Astrocyte of the cerebellum (primary cell): ENCODE measurements at places on chromosomes 5 and 9.

DNA sequence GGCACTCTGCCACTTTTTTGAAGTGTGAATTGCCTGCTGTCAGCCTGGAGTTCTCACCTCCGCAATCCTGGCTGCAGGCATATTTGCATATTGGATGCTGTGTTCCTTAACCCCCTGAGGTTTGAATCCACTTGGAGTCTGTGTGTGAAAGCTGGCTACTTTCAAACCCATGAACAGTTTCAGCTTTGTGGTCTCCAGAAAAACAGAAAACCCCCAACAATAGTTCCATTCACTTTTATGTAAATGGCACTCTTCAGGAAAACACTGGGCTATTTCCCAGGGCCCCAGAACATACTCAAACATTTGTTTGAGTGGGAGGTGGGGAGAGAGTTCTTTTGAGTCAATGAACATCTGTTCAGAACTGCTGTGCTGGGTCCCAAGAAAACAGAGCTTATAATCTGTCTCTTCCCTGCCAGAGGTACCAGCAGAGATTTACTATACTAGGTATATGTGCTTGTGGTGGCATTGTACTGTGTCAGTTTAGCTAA is 5.0 kb downstream of the NUDT2 start:
- DNase-seq = no peak

DNA sequence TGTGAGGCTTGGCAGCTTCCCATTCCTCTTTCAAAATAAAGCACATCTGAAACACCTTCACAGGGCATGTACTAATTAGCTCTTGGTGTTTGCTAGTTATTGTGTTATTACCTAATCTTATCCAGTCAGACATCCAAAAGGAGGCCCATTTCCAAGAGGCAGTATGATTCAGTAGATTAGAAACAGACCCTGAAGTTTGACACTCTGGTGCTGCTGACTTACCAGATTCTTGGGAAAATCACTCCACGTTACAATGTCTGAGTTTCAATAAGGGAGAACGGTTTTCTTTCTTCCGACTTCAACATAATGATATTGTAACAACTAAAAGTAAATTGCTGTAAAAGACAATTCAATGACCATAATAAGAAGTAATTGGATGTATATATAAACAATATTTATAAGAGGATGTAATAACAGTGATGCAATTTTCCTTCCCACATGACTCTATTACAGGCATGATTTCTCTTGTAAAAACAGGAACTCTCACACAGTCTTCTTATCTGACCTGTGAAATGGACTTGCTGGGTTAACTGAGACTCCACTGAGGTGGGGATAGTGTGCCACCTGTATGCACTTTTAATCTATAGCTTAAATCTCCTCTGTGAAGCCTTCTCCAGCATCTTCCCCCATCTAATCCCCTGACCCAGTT is 181.3 kb upstream of the ELL2 start:
- DNase-seq = no peak

- DNase-seq = peak; percentile 18
Observed at GRCh38 chr9:35847792-35848572, 19.0 kb downstream of the TMEM8B start.

DNA sequence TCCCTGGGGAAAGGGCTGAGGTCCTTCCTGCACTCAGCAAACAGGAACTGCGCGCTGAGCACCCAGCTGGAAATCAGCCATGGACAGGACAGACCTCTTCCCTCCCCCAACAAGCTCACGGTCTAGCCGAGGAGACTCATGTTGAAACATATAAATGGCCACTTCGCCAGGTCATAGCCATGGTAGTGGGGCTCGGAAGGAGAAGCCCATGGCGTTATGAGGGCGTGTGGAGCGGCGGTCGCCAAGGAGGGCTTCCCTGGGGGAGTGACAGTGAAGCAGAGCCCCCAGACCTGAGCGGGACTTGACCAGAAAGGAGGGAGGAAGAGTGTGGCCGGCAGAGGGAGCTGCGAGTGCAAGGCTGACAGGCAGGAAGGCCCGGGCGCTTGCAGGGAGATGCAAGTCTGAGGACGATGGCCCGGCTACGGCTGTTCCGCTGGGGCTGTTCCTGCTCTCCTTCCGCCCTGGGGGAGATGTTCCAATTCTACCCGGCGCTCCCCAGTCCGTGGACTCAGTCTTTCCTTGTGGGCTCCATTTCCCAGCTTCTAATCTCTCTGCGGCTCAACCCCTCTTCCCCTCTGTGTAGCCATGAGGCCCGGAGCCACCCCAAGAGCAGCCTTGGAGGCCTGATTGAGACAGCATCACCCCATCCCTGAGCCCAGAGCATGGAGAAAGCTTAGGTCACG is 43.9 kb upstream of the PRRC2B start:
- DNase-seq = peak; percentile 64

DNA sequence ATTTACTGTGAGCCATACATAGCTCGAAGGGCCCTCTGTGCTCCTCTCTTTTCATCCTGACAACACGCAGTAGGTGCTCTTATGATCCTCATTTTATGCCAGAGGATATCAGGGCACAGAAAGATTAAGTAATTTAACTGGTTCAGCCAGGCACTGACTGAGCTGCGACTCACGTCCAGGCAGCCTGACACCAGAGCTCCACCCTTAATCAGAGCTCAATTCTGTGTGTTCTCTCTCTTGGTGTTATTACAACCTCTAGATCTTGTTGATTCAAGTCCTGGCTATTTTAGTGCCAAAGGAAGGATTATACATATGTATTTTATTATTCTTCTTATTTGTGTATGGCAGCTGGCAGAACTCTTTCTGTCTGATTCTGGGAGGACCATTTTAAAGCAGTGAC is 59.7 kb downstream of the OSMR start:
- DNase-seq = no peak

- DNase-seq = no peak
Observed at GRCh38 chr5:158951436-158952247, 148.1 kb downstream of the EBF1 start.

DNA sequence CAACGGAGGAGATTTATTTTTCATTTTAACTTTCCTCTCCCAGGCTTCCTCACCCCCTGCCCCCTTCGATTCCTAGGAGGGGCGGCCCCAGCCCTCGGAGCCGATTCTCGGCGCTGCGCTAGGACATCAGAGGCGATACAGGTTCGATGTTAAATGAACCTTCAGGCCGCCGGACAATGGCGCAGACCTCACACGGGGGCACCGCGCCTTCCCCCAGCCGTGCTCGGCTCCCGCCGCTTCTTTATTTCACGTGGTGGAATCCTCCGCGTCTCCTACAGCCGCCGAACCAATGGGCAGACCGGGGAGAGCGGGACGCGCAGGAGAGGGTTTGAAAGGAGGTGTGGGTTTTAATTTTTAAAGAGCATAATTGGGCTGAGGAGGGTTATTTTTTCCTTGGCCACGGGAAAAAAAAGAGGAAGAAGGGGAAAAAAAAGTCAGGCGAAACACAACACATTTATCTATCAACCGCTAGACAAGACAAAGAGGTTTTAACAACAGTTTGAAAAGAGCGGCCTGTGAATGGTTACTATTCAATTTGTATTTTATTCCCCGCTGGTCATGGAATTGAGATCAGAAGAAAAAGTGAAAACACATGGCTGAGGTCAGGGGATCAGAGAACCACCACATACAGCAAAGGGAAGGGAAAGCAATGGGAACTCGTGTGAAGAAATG is 126.8 kb downstream of the TMEM174 start:
- no peak for DNase-seq
